Peyer's patch (tissue), 4 donors: ENCODE measurements at places on chromosomes 13 and 19. TPM values are rescaled to one million over a fixed set of nuclear protein-coding genes. Genes with fewer than 3 reads are reported as not detected.

- DNase-seq = no peak
- H3K27me3 ChIP-seq = no peaks in the 10 kb centered on the region
- H3K36me3 ChIP-seq = no peaks in the 10 kb centered on the region
- no peaks in the 10 kb centered on the region for H3K4me1 ChIP-seq
- H3K4me3 ChIP-seq = no peak overlapping the region
These were observed 32.0 kb upstream of the IGFL1 start for GRCh38 chr19:46197314-46198070.

DNA sequence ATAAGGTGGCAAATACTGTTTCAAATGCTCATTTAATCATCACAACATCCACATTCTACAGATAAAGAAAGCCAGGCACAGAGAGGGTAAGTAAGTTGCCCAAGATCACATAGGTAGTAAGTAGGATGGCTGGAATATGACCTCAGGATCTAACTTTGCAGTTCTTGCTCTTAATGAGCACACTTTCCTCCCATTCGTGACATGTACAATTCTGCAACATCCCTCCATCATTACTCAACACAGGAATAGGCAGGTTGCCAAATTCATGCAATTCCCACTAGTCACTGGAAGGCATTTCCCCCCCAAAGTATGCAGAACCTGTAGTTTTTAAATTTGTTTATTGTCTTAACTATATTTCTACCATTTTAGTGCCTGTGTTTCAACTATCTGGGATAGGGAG lies 109.2 kb downstream of the OLFM4 start:
- no peaks in the 10 kb centered on the region for H3K27me3 ChIP-seq
- H3K36me3 ChIP-seq = no peaks in the 10 kb centered on the region
- DNase-seq = no peak
- H3K4me1 ChIP-seq = no peaks in the 10 kb centered on the region

- DNase-seq = no peak
- H3K4me3 ChIP-seq = no peak overlapping the region
- no peak overlapping the region for H3K27ac ChIP-seq
- peaks cover 78% of the 10 kb centered on the region for H3K36me3 ChIP-seq
- H3K27me3 ChIP-seq = no peaks in the 10 kb centered on the region
- H3K4me1 ChIP-seq = peaks cover 9% of the 10 kb centered on the region
These were observed 14.3 kb upstream of the SHD start for GRCh38 chr19:4264812-4265211.

- peaks cover 13% of the 10 kb centered on the region for H3K4me1 ChIP-seq
- no peaks in the 10 kb centered on the region for H3K27me3 ChIP-seq
- peak overlapping the region; percentile 47 for H3K27ac ChIP-seq
- no peak for DNase-seq
- H3K36me3 ChIP-seq = peaks cover 31% of the 10 kb centered on the region
These were observed 562 bp downstream of the IQCN start for GRCh38 chr19:18273561-18274218.

The ZSCAN4 gene
- not detected for total RNA-seq

DNA sequence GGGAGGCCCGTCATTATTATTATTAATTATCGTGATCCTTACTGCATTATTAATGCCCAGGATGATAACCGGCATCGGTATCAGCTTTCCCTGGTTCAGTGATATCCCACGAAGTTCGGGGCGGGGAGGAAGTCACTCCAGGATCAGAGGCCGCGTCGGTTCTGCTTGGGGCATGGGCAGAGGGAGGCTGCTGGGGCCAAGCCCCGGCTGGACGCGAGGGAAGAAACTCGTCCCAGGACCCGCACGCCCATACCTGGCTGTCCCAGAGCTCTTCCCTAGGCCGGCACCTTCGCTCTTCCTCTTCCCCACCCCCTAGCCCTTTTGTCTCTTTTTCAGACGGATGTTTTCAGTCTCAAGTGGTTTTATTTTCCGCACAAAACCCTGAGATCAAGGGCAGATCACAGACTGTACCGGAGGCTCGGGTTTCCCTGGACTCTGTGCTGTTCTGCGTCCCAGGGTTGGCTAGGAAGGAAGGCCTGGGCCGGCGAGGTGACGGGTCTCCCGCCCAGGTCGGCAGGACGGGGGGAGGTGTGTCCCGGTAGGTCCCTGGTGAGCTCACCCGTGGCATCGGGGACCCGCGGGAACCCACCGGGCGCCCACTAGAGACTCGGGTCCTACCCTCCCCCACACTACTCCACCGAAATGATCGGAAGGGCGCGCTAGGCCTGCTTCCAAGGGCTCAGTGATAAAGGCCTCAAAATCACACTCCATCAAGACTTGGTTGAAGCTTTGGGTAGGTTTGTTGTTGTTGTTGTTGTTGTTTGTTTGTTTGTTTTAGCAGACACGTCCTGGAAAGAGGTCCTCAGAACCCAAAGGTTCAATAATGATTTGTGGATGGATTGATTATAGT lies 7.9 kb downstream of the ZIC2 start:
- DNase-seq = no peak
- H3K36me3 ChIP-seq = no peaks in the 10 kb centered on the region
- no peak overlapping the region for H3K27ac ChIP-seq

- no peaks in the 10 kb centered on the region for H3K36me3 ChIP-seq
- DNase-seq = peak; percentile 13
- H3K4me3 ChIP-seq = no peak overlapping the region
- H3K4me1 ChIP-seq = no peaks in the 10 kb centered on the region
- H3K27me3 ChIP-seq = no peaks in the 10 kb centered on the region
These were observed 128.8 kb downstream of the ATP11A start for GRCh38 chr13:112818698-112819045.

The NALCN gene
- total RNA-seq = not detected

DNA sequence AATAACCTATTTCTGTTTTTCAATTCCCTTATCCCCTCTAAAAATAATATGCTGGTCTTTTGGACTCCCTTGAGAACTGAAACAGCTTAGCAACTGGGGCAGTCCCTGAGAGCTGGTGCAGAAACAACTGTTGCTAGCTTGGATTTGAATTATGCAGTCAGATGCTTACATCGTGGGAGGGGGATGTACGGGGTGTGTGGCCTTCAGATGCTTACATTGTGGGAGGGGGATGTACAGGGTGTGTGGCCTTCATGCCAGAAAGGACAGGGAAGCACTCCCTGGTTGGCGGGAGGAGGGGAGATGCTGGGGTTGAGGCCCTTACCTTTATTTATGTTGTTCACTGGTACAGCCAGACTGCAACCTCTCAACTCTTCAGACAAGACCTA lies 25.6 kb downstream of the LRCH1 start:
- H3K4me3 ChIP-seq = no peak overlapping the region
- no peaks in the 10 kb centered on the region for H3K36me3 ChIP-seq
- no peak overlapping the region for H3K27ac ChIP-seq
- H3K27me3 ChIP-seq = no peaks in the 10 kb centered on the region
- DNase-seq = no peak

- no peaks in the 10 kb centered on the region for H3K27me3 ChIP-seq
- DNase-seq = peak; percentile 78
- H3K4me3 ChIP-seq = no peak overlapping the region
- H3K36me3 ChIP-seq = no peaks in the 10 kb centered on the region
These were observed 845.3 kb downstream of the DIAPH3 start for GRCh38 chr13:59318320-59318930.

The METTL21C gene
- total RNA-seq = not detected

DNA sequence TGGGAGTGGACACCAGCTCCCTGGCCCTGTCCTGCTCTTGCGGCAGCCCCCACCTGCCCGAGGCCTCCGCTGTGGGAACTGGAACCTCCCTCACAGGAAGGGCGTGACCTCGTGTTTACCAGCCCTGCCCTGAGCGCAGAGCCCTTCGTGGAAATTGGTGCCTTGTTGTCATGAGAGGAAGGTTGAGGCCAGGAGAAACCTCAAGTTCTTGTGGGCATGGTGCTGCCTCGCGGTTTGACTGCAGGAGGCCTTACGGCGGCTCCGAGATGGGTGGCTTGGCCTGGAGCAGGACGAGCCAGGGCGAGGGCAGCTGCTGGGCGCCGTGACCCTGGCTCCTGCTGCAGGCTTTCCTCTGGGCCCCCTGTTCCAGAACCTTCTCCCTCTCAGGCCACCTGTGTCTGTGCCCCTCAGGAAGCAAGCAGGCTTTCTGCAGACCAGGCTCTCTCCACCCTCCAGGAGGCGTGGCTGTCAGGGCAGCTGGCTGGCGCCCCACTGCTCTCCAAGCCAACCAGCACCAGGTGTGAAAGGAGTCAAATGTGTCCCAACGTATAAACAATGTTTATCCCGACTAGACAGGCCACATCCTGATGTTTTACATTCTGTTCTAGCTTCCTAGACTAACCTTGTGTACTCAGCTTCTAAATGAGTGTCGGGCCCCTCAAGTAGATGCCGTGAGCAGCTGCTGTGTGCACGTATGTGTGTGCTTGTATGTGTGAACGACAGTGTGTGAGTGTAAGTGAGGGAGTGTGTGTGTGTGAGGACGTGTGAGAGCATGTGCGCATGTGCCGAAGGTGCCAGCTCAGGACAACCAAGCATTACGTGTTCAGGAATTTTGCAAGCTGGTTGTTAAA lies 10.4 kb upstream of the RASA3 start:
- H3K36me3 ChIP-seq = no peaks in the 10 kb centered on the region
- H3K27ac ChIP-seq = peak overlapping the region; percentile 58
- no peaks in the 10 kb centered on the region for H3K27me3 ChIP-seq
- H3K4me1 ChIP-seq = peaks cover 25% of the 10 kb centered on the region

The CLEC11A gene
- 4.0 TPM for total RNA-seq

- no peaks in the 10 kb centered on the region for H3K27me3 ChIP-seq
- no peaks in the 10 kb centered on the region for H3K36me3 ChIP-seq
- no peak overlapping the region for H3K4me3 ChIP-seq
These were observed 3.8 kb downstream of the BCAT2 start for GRCh38 chr19:48806818-48807589.

The JUNB gene
- total RNA-seq = 324 TPM

The WASF3 gene
- 1.1 TPM for total RNA-seq

The MCF2L gene
- total RNA-seq = 163 TPM

GRCh38 chr13:81393110-81393509 lies 1052.2 kb upstream of the SPRY2 start:
- peaks cover 10% of the 10 kb centered on the region for H3K4me1 ChIP-seq
- no peaks in the 10 kb centered on the region for H3K27me3 ChIP-seq
- no peak for DNase-seq

The ADGRE3 gene
- total RNA-seq = not detected

GRCh38 chr19:39679056-39679790 lies 23.5 kb downstream of the LGALS16 start:
- no peaks in the 10 kb centered on the region for H3K36me3 ChIP-seq
- no peak overlapping the region for H3K27ac ChIP-seq
- H3K27me3 ChIP-seq = no peaks in the 10 kb centered on the region
- DNase-seq = no peak
- no peak overlapping the region for H3K4me3 ChIP-seq
- no peaks in the 10 kb centered on the region for H3K4me1 ChIP-seq

DNA sequence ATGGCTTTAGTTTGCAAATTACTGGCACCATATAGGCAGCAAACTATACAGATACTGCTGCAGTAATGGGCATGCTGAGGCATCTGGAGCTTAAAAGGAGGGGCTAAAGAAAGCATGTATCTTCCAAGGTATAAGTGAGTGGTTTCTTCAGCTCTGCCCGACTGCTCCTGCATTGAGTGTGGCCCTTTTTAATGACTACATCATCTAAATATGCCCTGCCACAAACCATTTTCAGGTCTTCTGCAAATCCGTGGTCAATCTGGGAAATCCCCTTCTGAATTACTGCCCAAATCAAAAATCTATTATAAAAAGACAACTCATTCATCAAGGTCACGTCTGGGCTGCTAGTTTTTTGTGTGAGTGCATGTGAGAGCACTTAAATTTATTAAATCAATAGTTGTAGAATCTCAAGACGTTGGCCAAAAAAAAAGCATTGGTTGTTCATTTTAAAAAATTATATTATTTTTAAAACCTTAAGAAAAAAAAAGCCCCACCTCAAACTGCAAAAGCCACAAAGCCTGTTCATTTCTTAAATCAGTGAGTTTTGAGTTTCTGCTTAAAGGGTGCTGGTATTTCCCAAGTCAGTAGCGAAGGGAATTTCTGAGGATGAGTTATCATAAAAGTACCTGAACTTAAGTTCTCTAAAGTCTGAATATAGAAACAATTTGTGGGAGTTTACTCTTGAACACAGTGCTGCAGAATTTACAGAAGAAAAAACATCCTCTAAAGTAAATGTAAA lies 16.3 kb downstream of the LCP1 start:
- no peak overlapping the region for H3K27ac ChIP-seq
- H3K36me3 ChIP-seq = no peaks in the 10 kb centered on the region
- H3K27me3 ChIP-seq = no peaks in the 10 kb centered on the region
- DNase-seq = no peak
- H3K4me1 ChIP-seq = peaks cover 3% of the 10 kb centered on the region

GRCh38 chr13:111337206-111337605 lies 16.8 kb downstream of the TEX29 start:
- no peak overlapping the region for H3K4me3 ChIP-seq
- no peak for DNase-seq
- H3K27me3 ChIP-seq = no peaks in the 10 kb centered on the region
- no peaks in the 10 kb centered on the region for H3K4me1 ChIP-seq

The KLC3 gene
- total RNA-seq = not detected

DNA sequence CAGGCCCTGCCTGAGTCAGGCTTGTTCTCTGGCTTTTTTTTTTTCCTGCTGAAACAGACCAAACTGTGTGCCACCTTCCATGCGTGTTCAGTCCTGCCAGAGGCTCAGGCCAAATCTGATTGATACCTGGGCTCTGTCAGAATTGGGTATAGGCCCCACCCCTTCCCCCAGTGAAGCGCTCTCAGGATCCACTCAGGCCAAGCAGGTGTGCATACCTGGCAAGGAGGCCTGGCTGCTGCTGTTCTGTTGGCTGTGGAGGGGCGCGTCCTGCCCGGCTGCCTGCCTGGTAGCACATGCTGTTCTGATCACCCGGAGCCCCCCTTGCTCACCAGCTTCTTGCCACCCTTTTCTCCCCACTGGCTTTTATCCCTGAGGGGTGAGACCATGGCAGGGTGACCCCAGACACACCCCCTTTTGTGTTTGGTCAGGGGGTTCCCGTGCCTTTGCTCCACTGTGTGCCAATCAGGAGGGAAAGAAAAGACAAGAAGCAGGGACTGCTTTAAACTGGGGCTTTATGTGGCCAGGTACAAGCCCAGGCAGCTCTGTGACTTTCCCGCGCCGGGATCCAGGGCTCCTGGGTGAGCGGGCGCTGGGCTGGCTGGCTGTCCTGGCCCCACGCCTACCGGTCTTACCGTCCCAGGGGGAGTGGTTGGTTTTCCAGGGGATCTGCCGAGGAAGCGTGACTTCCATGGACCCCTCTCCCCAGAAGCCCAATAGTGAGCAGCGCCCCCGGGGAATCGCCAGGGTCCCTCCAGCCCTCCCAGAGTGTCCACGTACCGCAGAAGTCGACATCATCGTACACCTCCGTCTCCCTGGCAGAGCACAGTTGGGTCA lies 12.7 kb downstream of the PRAM1 start:
- H3K36me3 ChIP-seq = no peaks in the 10 kb centered on the region
- no peaks in the 10 kb centered on the region for H3K4me1 ChIP-seq
- no peaks in the 10 kb centered on the region for H3K27me3 ChIP-seq
- DNase-seq = no peak
- no peak overlapping the region for H3K4me3 ChIP-seq
